ENCODE measurements at places on chromosomes 16 and 17.

GRCh38 chr16:35523991-35524390 lies 2064.6 kb downstream of the TP53TG3F start:
- no peak for DNase-seq

DNA sequence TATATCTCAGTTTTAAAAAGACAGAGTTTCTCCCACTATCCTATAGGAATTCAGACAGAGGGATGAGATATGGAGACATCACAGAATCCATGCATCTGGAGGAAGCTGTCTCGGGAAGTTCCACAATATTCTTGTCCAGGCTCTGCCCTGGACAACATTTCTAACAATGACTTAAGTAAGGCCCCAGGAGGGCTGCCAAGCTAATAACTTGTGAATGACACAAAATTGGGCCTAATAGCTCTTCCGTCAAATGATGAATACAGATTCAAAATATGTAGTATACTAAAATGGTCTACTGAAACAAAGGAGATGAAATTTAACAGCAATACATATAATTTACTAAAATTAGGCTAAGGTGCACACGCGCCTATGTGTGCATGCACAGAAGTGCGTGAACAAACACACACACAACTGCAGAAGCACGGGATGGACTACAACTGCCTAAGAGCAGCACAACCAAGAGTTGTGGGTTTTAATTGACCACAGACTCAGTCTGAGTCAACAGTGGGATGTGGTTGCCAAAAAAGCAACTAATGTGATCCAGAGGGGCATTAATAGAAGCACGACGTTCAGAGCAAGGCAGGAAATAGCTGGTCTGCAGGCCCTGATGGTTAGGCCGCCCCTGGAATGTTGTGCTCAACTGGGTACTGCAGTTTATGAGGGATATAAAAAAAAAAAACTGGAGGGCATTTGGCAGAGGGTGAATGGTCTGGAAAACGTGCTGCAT lies 26.3 kb upstream of the HS3ST2 start:
- DNase-seq, result no peak

DNA sequence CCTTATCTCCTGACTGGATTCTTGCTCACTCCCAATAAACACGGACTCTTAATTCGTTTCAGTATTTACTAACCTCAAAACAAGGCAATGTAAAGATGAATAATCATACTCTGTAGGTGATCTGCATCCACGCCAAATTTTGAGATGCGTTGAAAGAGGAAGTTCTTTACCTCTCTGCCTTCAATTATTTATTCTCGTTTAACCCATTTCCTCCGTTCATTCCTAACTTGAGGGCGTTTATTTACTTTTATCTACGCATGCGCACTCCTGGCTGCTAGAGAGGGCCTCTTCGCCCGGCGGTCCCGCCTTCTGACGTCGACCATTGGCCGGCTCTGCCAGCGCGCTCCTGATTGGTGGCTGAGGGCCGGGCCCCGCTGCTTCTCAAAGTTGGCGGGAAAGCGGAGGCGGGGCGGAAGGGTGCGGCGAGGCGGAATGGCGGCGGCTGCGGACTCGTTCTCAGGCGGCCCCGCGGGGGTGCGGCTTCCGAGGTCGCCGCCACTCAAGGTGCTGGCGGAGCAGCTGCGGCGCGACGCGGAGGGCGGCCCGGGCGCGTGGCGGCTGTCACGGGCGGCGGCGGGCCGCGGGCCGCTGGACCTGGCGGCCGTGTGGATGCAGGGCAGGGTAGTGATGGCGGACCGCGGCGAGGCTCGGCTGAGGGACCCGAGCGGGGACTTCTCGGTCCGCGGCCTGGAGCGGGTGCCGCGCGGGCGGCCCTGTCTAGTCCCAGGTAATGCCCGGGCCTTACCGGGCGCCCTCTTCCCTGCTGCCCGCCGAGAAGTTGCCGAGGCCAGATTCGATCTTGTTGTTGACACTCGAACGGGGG lies at the start of gene RMI2:
Gene RMI2, plus strand, starts transcription at position 420 of the 823 bp plus-strand sequence. Its CDS starts 13 bp downstream, at position 433.
- peak; percentile 99 for DNase-seq

GRCh38 chr16:85623997-85624601 lies 11.0 kb downstream of the GSE1 start:
- no peak for DNase-seq

GRCh38 chr17:71113347-71113746 lies 944.0 kb downstream of the KCNJ2 start:
- no peak for DNase-seq

GRCh38 chr16:28930203-28930602 lies 1.6 kb upstream of the CD19 start:
- DNase-seq, result no peak

- no peak for DNase-seq
These were observed 477.5 kb downstream of the WWOX start for GRCh38 chr16:78576941-78577340.

DNA sequence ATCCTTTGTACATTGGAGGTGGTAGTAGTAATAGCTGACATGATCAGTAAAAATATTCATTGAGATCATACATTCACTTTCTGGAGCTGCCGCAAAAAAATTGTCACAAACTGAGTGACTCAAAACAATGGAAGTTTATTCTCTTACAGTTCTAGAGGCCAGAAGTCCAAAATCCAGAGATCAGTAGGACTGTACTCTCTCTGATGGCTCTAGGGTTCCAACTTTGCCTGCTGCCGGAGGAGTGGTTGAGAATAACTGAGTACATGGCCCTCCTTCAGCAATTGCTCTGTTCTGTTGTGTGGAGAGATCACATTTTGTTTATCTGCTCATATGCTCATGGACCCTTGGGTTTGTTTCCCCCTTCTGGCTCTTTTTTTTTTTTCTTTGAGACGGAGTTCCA lies 23.5 kb downstream of the ABAT start:
- DNase-seq, result no peak

GRCh38 chr17:9291912-9292560 lies 270.7 kb downstream of the NTN1 start:
- no peak for DNase-seq

GRCh38 chr16:47110939-47111338 lies 32.8 kb downstream of the NETO2 start:
- no peak for DNase-seq

- DNase-seq, result no peak
These were observed 13.9 kb downstream of the ITPRIPL2 start for GRCh38 chr16:19127674-19128131.

- no peak for DNase-seq
These were observed 4.8 kb downstream of the CPPED1 start for GRCh38 chr16:12798846-12799245.

GRCh38 chr16:75379339-75379738 lies 54.0 kb downstream of the CFDP1 start:
- no peak for DNase-seq

DNA sequence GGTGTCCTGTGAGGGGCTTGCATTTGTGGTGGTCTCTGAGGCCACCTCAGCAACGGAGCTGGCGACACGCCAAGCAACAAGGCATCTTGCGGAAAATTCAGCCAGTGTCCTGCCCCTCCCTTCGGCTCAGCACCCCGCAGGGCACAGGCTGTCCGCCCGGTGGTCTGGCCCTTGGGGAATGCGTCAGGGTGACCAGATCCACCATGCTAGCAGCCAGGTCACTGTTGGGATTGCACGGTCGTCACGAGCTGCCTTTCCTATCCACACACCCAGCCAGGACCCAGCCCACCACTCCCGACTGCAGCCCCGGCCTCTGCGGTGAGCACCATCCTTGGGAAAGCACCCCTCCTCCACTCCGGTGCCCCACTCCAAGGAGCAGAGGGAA lies 221.2 kb downstream of the NTN1 start:
- no peak for DNase-seq

GRCh38 chr16:2207872-2208271 lies 2.6 kb downstream of the MLST8 start:
- no peak for DNase-seq

DNA sequence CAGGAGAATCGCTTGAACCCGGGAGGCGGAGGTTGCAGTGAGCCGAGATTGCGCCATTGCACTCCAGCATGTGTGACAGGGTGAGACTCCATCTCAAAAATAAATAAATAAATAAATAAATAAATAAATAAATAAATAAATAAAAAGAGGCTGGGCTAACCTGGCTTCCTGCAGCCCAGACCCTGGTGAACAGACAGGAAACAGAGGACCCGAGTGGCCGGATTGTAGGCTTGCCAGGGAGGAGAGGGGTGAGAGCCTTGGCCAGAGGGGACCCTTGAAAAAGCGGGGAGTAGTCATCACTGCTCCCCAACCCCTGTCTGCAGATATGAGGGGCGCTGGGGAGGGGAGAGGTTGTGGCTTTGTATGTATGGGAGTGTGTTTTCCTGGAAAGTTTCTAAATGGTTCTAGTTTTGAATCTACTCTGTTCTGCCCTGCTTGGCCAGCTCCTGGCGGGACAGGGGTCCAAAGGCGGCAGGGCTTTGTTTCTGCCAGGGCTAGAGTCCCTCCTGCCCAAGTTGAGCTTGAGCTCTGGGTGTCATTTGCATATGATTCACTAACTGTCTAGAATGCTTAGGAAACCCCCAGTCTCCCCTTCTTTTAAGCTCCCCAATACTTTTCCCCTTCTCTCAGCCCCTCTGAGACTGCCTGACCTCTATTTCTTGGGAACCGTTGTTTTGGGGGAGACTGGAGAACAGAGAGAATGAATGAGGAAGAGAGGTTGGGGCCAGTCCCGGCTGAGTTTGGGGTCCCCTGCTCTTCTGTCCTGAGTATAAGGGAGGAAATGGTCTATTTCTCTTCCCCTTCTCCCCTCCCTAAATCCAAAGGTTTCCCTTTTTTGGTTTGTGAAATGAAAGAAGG lies 16.4 kb downstream of the RARA start:
- DNase-seq, result peak; percentile 65

DNA sequence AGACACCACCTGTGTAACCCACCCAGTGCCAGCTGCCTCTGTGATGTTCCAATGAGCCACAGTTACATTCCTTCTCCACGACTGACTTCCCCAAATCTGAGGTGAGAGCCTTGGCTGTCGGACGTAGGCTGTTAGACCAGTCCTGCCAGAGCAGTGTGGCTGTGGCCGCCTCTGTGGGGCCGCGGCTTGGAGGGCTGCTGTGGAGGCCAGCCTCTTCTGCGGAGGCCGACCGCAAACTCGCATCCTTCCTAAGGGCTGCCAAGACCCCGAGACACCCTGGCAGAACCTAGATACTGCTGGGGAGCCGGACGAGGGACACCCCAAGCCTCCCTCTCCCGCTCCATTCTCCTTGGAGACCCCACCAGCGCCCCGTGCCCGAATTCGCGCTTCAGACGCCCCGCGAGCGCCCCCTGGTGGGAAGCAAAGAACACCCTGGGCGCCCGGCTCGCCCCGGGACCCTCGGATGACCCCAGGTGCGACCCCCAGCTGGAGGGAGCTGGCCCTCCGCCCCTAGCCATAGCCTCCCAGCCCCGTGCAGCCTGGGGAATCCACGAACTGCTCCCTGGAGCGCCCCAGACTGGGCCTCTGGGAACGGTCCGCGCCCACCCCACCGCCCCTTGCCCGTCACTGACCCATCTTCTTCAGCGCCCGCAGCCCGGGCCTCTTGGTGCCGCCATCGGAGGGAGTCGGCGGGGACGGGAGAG lies 547 bp downstream of the PLCD3 start:
- DNase-seq, result peak; percentile 87

- DNase-seq, result peak; percentile 89
These were observed 94.7 kb downstream of the SEC14L1 start for GRCh38 chr17:77235370-77235941.

DNA sequence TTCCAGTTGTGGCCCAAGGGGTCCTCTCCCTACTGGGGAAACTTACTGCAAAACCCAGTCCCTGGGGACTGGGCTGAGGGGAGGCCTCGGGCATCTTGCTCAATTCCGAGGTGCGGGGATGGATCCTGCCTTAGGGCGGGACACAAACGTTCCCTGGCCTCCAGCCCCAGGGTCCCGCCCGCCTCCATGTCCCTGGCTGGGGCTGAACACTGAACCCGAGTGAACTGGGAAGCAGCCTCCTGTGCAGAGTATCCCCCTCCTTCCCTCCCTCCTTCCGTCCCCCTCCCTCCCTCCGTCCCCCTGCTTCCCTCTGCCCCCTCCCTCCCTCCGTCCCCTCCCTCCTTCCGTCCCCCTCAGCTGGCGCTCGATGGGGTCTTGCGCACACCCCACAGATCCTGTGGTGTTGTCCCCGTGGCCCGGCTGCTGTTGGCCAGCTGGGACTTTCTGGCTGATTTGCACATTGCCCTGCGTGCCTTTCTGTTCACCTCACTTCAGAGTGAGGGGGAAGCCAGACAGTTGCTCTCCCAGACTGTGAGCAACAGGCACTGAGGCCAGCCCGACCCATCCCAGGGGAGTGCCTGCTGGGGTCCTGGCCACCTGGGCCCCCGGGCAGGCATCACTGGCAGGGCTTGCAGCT lies 5.5 kb downstream of the TRAF7 start:
- DNase-seq, result peak; percentile 91

DNA sequence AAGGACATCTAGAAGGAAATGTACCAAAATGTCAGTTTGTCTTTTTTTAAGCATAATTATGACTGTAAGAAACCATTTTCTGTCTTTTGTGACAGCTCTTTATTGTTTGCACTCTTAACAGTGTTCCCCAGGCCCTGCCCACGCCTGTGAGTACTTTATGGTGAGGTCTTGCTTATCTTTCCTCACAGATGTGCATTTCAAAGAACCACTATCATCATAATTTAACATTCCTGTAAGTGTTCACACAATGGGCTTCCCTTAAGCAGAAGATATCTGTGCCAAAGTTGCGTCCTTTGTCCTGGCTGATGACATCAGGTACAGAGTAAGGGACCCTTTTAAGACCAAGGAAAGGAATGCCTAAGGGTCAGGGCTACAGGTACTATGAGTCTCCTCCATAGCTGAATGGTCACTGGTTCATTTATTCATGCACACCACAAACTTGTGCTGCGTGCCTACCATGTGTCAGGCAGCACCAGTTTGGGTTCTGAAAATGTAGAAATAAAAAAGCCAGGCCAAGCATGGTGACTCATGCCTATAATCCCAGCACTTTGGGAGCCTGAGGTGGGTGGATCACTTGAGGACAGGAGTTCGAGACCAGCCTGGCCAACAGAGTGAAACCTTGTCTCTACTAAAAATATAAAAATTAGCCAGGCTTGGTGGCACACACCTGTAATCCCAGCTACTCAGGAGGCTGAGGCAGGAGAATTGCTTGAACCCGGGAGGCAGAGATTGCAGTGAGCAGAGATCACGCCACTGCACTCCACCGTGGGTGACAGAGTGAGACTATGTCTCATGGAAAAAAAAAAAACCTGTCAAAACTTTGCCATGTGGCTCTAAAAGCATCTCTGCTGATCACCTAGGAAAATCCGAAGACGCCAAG lies 55.4 kb upstream of the NLK start:
- DNase-seq, result no peak

GRCh38 chr16:89589241-89589926 lies 13.8 kb downstream of the CPNE7 start:
- no peak for DNase-seq

GRCh38 chr16:56192986-56193945 lies 2.0 kb downstream of the GNAO1 start:
- no peak for DNase-seq

- no peak for DNase-seq
These were observed 13.6 kb downstream of the ZC3H7A start for GRCh38 chr16:11783319-11784037.

DNA sequence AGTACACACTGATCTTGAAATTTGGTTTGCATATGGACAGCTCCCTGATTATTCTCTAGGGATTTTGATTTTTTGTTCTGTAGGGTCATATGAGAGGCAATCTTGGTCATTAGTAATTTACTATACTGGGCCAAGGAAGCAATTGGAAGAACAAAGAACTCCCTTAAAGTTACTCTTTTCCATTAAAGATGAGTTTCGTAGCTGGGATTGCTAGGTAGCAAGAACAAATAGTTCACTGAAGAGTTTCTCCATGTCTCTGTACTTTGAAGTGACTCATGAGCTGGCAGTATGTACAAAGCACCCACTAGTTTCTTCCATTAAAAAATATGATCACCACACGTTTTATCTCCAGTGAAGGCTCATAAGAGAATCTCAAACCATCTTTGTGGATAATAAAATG lies 6.2 kb upstream of the BCAS3 start:
- no peak for DNase-seq

Data from posterior vena cava (tissue), 2 donors.